ENCODE measurements at places on chromosomes 12 and 14.

- DNase-seq: no peak
These were observed 22.3 kb upstream of the CHGA start for GRCh38 chr14:92900660-92901059.

GRCh38 chr12:3732901-3733300 lies 20.0 kb downstream of the CRACR2A start:
- no peak for DNase-seq

DNA sequence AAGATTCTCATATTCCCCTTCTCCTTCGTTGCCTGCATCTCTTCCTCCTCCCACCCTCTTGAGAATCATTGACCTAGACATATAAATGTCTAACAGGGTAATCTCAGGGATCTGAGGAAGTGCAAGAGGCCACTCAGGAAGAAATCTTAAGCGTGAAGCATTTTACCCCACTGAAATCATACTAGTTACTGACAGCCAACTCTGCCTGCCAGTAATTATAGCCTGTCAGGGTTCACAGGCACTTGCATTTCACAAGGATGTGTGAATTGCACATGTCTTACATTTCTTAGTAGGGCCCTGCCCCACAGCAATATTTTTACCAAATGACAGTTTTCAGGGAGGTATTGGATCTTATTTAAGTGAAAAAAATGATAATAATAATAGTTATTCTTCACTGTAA lies 127.2 kb downstream of the SLC15A5 start:
- no peak for DNase-seq

GRCh38 chr12:115680967-115681366 lies 596.5 kb downstream of the MED13L start:
- DNase-seq: no peak

DNA sequence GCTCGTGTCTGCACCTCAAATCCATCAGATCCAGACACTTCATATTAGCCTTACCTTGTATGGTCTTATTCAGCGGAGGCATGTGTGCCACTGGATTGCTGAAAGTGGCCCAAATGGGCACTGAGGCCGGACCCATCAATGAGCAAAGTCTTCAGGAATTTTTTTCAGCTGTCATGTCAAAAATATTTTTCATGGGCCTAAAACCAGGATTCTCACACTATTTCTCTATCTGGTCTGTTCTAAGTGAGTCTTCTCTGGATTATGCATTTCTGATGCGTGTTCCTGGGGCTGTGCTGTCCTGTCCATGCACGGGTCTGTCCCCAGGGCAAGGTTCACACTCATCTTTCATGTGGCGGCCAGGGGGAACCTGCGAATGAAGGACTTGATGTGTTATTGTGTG lies 94.6 kb downstream of the KCNA5 start:
- no peak for DNase-seq
